Ureter (tissue), 1 donor: ENCODE measurements at places on chromosomes 2 and 18.

GRCh38 chr2:27393225-27393624 lies 12.7 kb upstream of the ZNF513 start:
- DNase-seq: no peak

DNA sequence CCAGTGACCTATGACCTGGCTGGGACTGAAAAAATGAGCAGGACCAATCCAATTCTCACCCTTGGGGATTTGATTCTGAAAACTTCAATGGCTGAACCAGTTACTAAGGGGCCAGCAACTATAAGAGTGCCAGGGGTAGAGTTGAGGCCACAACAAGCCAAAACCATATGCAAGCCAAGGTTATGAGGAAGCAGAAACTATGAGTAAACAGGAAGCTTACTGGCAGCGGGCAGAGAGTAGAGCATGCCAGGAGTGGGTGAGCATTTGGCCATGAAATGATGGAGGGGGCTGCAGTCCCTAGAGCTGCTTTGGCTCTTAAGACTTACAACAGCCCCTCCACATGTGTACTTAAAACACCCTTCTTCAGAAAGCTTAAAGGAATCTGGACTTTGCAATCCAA lies 82.4 kb downstream of the RBMS1 start:
- DNase-seq: no peak

GRCh38 chr2:216696751-216697560 lies 1.6 kb upstream of the IGFBP5 start:
- DNase-seq: no peak

GRCh38 chr2:54965425-54965824 lies 84.8 kb downstream of the RTN4 start:
- DNase-seq: no peak

DNA sequence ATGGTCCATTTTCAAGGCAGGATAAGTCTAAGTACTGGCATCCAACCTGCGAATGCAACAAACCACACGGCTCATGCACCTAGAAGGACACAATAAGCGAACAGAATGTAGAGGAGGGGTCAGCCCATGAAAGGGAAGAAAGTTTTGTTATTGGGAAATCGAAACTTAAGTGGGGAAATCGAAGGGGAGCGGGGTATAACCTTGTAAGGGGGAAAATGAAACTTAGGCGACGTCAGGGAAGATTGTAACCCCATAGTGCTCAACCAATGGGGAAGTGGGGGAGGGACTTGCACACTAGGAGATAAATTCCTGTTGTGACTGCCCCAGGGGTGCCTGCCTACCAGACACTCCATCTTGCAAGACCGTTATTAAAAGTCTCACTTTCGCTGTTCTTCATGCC lies 15.6 kb upstream of the OTOF start:
- DNase-seq: no peak

DNA sequence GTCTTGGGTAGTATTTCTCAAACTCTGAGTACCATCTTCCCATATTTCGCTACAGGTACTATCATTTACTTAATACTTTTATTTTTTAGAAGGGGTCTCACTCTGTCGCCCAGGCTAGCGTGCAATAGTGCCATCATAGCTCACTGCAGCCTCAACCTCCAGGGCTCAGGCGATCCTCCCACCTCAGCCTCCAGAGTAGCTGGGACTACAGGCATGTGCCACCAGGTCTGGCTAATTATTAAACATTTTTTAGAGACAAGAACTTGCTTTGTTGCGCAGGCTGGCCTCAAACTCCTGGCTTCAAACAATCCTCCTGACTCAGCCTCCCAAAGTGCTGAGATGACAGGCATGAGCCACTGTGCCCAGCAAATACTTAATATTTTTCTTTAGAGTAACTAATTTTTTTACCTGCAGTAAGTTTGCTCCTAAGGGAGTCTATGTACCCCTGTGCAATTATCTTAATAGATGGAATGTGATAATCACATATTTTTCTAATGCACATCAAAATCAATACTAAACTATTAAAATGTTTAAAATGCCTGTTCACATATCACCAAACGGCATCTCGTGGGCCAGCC lies 100.6 kb upstream of the ST3GAL5 start:
- DNase-seq: no peak

GRCh38 chr2:238891457-238892203 lies 43.7 kb downstream of the TWIST2 start:
- no peak for DNase-seq

DNA sequence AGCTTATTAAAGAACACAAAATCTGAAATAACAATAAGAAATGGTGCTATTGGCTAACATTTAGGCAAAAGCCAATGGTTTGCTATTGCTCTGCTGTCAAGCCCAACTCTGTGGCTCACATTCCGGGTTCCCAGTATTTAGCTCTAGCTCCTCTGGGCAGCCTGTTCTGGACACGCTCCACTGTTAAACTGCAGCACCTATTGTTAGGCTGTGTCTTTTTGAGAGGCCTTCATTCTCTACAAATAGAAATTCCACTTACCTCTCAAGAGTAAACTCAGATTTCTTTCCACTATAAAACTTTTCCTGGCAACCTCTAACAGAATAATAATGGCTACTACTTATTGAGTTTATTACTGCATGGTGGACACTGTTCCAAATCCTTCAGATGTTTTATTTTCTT lies 3.7 kb upstream of the KLHL14 start:
- DNase-seq: no peak

- no peak for DNase-seq
Measured at GRCh38 chr18:72206814-72207213, 337.3 kb downstream of the CBLN2 start.

- DNase-seq: no peak
Measured at GRCh38 chr2:9981655-9982054, 30.2 kb downstream of the GRHL1 start.

- DNase-seq: no peak
Measured at GRCh38 chr2:11667194-11667593, 2.8 kb downstream of the NTSR2 start.

GRCh38 chr2:98803405-98804264 lies 72.7 kb upstream of the MGAT4A start:
- peak; percentile 25 for DNase-seq

- no peak for DNase-seq
Measured at GRCh38 chr18:13296867-13297574, 78.5 kb downstream of the LDLRAD4 start.

- no peak for DNase-seq
Measured at GRCh38 chr2:169073211-169073962, 4.0 kb downstream of the DHRS9 start.

GRCh38 chr2:120793682-120794403 lies 58.2 kb downstream of the GLI2 start:
- DNase-seq: no peak

DNA sequence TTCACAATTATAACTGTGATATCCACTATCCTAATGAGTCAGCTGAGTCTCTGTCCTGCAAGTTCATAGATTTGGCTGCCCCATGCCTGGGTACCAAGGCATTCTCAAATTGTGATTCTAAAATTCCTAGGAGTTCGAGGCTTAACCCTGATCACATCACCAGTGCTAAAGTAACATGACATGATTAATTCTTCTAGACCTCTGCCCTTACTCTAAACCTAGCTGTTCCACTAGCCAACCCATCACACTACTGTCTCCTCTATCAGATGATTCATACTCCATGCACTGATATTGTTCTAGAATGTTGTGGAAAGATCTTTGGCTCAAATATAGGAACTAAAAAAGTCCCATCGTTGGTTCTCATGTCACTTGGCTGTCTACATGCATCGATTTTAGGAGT lies 487.6 kb downstream of the PIK3C3 start:
- DNase-seq: no peak

- no peak for DNase-seq
Measured at GRCh38 chr2:96344011-96344410, 8.4 kb downstream of the NCAPH start.
